ENCODE measurements at places on chromosomes 5 and 9.

DNA sequence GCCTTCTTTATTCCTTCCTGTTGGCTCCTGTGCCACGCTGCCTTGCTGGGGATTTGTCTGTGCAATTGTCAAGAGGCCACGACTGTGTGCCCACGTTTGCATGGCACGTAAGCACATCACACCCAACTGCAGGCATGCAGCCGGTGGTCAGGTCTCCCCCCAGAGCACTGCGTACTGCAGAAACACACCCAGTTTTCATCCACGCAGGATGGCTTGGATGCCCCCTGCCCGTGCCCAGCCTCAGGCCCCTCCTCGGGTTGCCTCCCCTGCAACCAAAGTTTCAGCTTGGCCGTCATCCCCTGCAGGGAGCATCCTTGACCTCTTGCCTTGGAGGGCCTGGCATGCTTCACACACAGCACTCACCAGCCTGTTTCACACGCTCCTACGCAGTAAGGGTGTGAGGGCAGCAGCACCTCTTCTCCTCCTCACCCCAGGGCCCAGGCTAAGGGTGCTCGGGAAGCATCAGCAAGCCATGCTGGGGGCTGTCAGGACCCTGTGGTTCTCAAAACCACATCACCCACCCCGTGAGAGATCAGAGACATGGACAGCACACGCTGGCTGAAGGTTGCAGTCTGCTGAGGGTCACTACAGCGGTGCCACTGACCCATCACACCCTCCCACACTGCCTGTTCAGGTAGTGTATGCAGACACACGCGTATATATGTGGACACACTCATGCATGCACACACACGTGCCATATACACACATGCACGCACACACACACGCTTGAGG, 3.1 kb downstream of the MRPL36 start:
- no peak for DNase-seq

- DNase-seq = peak; percentile 42
These were observed 23.2 kb downstream of the MAP3K1 start for GRCh38 chr5:56838409-56839039.

- DNase-seq = peak; percentile 53
These were observed 206.6 kb downstream of the SPOCK1 start for GRCh38 chr5:137292461-137293027.

DNA sequence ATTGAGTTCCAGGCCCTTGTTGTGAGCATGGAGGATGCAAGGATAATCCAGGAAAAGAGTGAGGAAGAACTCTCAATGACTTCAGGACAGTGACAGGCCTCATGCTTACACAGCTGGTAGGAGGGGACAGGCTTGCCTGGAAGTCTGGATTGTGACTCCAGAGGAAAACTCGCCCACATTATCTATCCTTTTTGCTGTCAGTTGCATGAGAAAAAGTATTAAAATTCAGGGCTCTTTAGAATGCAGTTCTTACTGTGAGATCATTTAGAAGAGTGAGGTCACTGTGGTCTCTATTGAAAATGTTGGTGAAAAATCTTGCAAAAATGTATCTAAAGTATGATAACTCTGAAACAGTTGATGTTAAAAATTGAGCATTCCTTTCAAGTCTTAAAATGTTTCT, 30.5 kb downstream of the NTRK2 start:
- no peak for DNase-seq

GRCh38 chr5:167743695-167744464, 547.6 kb upstream of the WWC1 start:
- no peak for DNase-seq

DNA sequence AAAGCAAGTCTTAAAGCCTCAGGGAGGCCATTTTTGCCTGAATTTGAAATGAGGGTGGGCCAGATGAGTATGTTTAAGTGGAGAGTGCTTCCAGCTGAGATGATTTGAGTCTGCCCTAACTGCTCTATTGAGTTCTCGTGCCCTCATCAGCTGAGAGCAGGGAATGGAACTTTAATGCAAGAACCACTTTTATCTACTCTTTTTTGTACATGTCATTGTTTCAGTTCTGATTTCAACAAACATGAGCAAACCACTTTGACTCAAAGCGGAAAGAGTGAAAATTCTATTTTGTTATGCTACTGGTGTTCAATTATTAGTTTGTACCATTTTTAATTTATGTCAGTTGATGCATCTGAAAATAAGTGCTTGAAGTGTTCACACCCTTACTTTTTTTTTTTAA, 35.8 kb downstream of the DCAF10 start:
- no peak for DNase-seq

GRCh38 chr9:113183956-113184488, 33.2 kb downstream of the SLC31A2 start:
- DNase-seq = no peak

- no peak for DNase-seq
These were observed 262.6 kb upstream of the MAP3K1 start for GRCh38 chr5:56552612-56553268.

DNA sequence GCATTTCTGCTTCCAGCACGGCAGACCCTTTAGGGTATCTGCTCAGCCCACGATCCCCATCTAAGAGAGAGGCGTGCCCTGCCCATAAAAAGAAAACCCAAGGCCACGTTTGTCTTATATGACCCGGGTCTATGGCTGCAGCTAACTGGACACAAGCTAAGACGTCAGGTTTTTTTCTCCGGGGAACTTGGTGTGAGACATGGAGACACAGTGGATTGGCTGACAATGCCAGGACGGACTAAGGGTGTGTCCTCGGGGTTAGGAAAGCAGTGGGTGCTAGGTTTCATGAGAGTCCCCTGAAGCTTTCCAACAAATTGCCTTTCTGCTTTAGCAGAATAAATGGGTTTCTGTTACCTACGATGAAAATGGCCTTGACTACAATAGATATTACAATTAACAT, 7.1 kb upstream of the FBP2 start:
- DNase-seq = no peak

DNA sequence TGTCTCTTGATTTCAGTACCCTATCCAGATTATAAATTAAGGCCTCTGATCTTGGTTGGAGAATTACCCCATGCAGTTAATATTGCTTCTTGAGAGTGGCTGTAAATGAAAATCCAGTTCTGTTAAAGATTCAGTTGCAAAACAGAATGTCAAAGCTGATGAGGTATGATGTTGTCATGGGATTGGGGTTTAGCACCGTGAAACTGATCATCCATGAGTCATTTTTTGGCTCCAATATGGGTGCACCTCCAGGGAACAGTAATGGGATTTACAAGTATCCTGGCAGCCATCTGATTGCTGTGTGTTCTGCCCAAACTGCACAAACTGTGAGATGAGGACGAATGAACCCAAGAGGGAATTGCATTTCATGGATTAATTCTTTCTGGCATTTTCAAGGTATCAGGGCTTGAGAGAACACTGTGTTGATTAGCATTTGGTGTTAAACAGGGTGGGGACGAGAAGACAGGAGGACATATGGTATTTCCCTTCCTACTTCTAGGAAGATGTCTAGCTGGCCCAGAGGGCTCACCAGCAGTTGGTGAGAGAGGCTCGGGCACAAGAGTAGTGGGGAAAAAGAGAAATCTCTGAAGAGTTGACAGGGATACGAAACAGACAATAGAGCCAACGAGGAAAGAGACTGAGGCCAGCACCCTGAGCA, 214.7 kb downstream of the GAS1 start:
- DNase-seq = no peak

GRCh38 chr5:147611483-147611882, 101.6 kb upstream of the DPYSL3 start:
- no peak for DNase-seq

- DNase-seq = no peak
These were observed 36.5 kb downstream of the LAMC3 start for GRCh38 chr9:131045300-131046092.

GRCh38 chr9:135902655-135903357, 4.5 kb downstream of the CAMSAP1 start:
- DNase-seq = no peak

DNA sequence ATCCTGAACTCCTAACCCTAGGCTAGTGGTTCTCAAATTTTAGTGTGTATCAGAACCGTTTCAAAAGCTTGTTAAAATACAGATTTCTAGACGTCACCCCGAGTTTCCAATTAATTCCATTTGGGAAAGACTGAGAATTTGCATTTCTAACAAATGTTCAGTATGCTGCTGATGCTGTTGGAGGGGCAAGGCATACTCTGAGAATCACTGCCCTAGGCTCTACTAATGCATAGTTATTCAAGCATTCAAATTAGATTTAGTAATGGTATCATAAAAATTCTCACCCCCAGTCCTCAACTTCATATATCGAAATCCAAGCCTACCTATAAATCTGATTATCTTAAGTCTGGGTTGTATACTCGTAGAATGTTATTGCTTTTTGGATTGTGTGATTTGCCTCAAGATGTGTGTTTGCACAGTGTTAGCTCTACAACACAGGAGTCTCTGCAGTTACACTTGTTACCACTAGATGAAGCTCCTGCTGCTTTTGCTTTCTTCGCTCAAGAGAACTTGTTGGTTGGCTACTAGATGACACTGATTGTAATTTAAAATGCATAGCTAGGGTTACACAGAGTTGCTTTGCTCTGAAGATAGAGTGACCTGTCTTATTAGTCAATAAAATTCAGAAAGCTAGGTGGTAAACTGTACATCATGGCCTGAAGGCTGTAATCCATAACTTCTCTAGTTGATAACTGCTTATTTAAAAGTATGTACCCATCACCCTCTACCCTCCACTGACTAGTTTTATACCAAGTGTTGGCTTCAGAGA, 7.5 kb upstream of the ERAP2 start:
- no peak for DNase-seq

DNA sequence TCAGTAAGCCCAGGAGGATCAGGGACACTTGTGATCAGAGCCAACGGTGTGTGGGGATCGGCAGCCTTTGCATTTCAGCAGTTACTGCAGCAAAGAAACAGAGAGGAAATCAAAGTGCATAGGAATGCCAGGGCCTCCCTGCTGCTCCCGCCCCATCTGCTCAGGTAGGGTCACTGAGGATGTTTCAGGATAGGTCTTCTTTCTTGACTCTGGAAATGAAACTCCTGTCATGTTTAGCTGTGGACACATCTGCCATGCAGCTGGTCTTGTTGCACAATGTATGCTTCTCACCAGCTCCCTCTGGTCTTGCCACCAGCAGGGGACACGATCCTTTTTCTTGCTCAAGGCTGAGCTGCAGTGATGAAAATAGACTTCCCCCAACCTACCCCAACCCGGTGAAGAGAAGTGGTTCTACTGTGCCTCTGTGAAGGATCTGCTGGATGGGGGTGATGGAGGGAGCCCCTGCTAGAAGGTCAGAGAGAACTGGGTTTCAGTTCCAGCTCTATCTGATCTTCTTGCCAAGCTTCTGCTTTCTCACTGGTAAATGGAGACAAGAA, 185.2 kb upstream of the KLF4 start:
- DNase-seq = no peak

- DNase-seq = no peak
These were observed 28.0 kb upstream of the SYK start for GRCh38 chr9:90773617-90774016.

GRCh38 chr5:176902911-176903664, 3.9 kb upstream of the HK3 start:
- no peak for DNase-seq

GRCh38 chr5:88870285-88870684, 12.7 kb downstream of the MEF2C start:
- DNase-seq = peak; percentile 9

- DNase-seq = no peak
These were observed 33.1 kb downstream of the FABP6 start for GRCh38 chr5:160262151-160263074.

DNA sequence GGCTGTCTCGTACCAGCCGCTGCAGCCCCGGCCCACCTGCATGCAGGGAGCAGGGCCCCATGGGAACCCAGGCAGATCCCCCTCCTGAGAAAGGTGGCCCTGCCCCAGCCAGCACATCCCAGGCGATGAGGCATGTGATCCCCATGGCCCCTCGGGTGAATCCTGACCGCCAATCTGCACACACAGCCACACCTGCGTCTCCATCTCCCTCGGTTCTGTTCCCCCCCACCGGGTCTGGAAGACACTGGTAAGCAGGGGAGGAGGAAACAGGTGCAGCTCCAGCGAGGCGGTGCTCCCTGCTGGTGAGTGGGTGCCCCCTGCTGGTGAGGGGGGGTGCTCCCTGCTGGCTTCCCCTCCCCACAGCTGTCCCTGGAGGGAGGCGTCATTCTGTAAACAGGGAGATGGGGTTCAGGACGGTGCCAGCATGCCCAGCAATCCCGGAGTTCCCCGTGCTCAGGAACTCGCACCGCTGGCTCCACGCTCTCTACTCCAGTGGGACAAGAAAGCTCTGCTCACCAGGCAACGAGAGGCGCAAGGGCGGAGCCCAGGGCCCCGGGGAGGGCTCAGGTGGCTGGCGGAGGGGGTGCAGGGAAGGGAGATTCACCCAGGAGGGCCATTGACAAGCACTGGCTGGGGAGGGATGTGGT, 28.4 kb upstream of the SLC12A7 start:
- peak; percentile 89 for DNase-seq

GRCh38 chr5:157327771-157328170, 61.8 kb downstream of the CYFIP2 start:
- no peak for DNase-seq

- DNase-seq = peak; percentile 84
These were observed 2.1 kb upstream of the MLLT3 start for GRCh38 chr9:20624201-20625002.

DNA sequence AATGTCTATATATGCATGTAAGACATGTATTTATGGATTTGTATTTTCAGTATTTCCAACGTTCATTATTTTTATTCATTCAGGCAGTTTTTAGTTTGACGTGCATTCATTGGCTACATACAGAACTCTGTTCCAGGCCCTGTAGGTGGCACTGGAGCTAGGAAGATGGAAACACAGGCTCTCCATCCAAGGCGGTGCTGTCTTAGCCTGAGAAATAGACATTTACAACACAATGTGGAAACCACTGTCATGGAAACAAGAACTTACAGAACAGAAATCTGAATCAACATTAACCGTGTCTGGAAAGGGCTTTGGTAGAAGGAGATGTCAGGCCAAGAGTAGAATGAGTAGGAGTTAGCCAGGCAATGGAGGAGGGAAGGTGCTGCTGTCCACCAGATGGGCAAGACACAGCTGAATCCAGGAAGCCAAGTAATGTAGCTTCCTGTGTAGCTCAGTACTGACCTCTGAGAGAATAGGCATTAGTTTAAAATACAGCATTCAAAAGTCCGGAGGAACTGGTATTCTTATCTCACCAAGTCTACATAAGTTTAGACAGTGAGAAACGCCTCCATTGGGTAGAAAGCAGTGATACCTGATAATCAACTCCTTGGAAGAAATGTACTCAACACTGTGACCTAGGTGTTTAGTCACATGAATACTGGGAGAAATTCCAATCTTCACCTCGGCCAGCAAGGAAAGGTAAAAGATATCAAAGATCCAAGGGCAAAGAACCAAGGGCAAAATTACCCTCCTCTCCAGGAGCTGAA, 388.6 kb upstream of the CDH6 start:
- DNase-seq = peak; percentile 30

DNA sequence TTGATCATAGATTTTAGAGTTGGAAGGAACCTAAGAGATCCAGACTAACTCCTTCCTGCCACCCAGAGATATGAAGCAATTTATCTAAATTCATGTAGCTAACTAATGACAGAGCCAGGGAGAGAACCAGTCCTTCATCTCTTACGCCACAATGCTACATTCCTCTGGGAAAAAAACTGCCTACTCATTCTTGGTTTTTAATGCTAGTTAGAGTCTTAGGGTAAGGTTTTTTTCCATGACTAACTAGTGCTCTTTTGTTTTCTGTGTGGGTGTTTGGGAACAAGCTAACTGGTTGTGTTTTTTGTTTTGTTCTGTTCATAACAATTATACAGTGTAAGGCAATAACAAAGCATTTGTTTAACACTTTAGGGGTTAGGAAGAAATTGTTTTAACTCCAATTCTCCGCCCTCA, 52.4 kb downstream of the SLC44A1 start:
- no peak for DNase-seq

All from NCI-H2081 (cell line).